GM13977 (cell line): ENCODE measurements at places on chromosomes 13 and 19.

DNA sequence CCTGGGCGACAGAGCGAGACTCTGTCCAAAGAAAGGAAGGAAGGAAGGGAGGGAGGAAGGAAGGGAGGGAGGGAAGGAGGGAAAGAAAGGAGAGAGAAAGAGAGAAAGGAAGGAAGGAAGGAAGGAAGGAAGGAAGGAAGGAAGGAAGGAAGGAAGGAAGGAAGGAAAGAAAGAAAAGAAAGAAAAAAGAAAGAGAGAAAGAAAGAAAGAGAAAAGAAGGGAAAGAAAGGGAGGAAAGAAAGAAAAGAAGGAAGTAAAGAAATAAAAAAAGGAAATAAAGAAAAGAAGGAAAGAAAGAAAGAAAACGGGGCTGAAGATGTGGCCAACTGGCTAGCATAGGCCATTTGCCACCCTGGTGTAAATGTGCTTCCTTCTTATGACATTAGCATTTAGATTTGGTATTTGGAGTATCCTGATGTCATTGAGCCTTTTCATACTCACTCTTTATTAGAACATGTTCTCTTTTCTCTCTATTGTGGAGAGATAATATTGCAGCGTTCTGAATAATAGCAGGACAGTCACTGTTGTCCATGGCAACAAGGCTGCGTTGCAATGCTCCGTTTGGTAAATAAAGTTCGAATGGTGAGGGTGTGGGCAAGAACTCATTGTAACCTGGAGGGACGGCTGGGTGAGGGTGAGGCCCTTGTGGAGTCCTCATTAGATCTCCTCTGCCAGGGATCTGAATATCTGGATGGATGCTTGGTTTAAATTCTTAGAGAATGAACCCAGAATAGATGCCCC, 173.9 kb upstream of the UBL3 start:
- no peak for DNase-seq

DNA sequence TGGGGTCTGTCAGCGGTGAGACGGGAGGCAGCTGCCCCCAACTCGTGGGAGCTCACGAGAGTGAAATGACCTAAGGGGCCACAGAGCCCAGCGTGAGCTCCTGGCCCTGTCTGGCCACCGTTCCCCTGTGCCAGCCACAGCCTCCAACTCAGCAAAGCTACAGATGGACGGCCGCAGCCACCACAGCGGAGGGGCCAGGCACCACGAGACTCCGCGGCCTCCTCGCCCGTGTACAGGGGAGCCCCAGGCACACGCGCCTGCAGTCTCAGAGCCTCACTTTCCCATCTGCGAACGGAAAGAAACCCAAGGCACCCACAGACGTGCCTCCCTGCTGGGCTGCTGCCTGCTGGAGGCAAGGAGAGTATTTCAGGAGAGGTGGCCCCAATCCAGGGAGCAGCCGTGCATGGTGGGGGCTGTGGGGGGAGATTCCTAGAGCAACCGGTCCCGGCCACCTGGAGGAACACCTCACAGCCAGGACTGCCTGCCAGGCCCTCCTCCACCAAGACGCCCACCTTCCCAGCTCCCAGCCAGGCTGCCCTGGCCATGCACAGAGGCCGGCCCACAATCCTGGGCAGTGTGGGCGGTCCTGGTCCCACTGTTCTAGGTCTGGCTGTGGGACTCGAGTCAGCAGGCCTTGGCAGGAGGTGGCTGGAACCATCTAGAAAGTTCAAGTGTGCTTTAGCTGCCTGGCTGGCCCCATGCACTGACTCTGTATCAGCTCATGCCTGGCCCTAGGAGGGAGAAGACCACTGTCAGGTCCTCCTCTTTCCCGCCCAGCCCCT, 1.9 kb downstream of the MKNK2 start:
- DNase-seq = no peak

DNA sequence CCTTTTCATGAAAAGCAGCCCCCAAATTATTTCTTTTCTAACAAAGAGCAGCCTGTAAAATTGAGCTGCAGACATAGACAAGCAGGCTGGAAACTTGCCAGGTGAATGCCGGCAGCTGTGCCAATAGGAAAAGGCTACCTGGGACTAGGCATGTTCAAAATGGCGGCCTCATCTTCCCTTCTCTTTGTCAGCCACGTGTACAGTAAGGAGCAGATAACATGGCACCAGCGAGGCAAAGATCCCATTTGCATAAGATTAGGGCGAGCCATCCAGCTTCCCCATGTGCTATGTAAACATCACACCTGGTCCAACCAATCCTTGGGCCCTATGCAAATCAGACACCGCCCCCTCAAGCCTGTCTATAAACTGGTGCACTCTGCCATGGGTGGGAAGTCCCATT, 31.2 kb upstream of the CACNA1A start:
- DNase-seq = no peak

GRCh38 chr13:20001366-20002190, 43.1 kb downstream of the ZMYM2 start:
- DNase-seq = no peak

DNA sequence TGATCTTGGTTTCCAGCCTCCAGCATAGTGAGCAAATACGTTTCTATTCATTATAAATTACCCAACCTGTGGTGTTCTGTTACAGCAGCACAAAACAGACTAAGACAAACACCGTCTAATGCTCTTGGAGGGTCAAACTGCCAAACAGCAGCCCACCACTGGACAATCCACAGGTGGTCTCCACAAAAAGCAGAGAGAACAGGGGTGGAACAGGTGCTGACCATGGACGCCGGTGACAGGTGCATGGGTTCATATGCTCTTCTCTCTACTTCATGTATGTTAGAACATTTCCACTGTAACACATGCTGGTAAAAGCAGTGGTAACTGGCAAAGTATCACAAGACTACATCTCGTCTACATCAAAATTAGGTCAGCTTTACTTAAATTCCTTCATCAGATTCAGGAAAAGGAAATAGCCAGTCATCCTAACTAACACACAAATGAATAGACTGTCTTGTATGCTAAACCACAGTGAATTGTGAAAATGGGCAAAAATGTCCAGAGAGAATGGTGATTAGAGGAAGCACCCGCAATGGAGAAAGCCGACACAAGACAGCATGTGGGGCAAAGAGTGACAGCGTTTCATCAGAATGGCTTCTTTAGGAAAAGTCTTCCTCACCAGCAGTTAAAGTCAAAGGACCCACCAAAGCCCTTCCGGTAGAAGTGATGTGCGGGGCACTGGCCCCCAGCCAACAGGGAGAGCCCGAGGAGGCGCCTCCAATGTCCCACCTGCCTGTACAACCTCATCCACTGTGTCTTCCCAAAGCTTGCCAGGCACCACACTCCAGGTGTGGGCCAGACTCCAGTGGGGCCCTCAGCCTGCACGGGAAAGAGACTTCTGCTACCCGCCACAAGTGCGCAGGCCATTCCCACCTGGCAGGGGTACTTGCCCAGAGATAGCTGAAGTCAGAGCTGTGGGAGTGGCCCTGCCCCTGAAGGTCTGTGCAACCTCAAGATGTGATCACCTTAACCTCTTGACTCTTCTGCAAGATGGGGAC, 6.5 kb downstream of the CARS2 start:
- DNase-seq = no peak
